ENCODE measurements at places on chromosomes 3 and 15.

- H3K27me3 ChIP-seq = no peaks in the 10 kb centered on the region
- H3K36me3 ChIP-seq = no peaks in the 10 kb centered on the region
- H3K4me3 ChIP-seq = no peak overlapping the region
- DNase-seq = no peak
Measured at GRCh38 chr3:133883641-133884040, 12.0 kb downstream of the RAB6B start.

GRCh38 chr3:132261506-132261905 is 55.7 kb upstream of the ACP3 start:
- no peaks in the 10 kb centered on the region for H3K4me1 ChIP-seq
- no peak overlapping the region for H3K4me3 ChIP-seq
- DNase-seq = no peak
- H3K27me3 ChIP-seq = no peaks in the 10 kb centered on the region

DNA sequence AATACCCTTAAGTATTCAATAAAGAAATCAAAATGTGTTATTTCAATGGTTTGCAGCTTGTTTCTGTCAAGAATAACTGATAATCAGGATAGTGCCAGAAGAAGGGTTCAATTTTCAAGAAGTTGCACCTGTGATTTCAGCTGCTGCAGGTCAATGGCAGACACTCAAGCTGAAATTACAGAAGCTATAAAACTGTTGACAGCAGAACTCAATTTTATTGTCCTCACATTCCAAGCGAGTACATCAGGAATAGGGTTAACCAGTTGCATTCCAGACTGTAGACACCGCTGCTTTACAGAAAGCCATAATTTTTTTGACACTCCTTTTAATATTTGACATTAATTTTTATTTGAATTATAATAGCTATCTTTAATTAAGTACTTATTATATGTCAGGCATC is 364.1 kb downstream of the CGGBP1 start:
- no peak overlapping the region for H3K27ac ChIP-seq
- no peak overlapping the region for H3K4me3 ChIP-seq
- no peak for DNase-seq
- H3K36me3 ChIP-seq = no peaks in the 10 kb centered on the region
- no peaks in the 10 kb centered on the region for H3K4me1 ChIP-seq

- no peaks in the 10 kb centered on the region for H3K4me1 ChIP-seq
- H3K36me3 ChIP-seq = no peaks in the 10 kb centered on the region
- DNase-seq = no peak
- H3K27ac ChIP-seq = no peak overlapping the region
Measured at GRCh38 chr3:166498446-166498845, 661.2 kb upstream of the BCHE start.

DNA sequence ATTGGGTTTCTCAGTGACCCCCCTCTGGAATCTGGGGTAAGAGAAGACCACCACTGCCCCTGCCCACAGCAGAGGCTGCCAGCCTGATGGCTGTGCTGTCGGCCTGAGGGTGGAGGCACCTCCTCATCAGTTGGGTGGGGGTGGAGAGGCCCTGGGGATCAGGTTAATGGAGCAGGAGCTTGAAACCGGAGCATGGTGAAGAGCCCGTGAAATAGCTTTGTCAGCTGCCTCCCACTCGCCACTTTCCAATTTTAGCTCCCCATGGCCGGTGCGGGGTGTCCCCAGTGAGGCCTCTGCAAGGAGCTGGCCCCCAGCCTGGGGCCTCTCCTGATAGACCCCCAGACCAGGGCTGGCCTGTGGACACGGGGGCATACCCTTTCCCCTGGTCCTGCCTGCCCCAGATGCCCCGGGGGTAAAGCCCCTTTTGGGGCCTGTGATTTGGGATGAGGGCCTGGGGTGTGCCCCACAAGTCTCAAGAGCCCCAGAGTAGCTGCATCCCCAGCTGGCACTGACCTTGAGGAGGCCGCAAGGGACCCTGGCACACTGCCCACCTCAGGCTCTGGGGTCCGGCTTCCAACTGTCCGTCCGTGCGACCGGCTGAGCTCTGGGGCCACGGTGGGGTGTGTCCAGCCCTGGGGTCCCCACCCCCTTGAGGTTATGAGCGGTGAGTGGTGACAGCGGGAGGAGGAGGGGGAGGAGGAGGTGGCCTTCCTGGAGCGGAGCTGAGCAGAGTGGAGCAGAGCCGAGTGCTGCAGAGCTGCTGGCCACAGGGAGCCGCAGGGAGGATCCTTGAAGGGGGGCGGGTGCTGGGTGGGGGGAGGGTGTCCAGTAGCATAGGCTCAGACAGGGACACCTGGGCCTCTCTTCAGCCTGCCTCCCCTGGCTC is at the start of gene HHATL:
TSS of gene HHATL (minus strand) at position 733 of the 886 bp plus-strand sequence. CDS start 1,972 bp downstream, outside the sequence.
- no peak within 1 kb of the TSS for H3K4me3 ChIP-seq
- no peak within 1 kb of the TSS for H3K27ac ChIP-seq

DNA sequence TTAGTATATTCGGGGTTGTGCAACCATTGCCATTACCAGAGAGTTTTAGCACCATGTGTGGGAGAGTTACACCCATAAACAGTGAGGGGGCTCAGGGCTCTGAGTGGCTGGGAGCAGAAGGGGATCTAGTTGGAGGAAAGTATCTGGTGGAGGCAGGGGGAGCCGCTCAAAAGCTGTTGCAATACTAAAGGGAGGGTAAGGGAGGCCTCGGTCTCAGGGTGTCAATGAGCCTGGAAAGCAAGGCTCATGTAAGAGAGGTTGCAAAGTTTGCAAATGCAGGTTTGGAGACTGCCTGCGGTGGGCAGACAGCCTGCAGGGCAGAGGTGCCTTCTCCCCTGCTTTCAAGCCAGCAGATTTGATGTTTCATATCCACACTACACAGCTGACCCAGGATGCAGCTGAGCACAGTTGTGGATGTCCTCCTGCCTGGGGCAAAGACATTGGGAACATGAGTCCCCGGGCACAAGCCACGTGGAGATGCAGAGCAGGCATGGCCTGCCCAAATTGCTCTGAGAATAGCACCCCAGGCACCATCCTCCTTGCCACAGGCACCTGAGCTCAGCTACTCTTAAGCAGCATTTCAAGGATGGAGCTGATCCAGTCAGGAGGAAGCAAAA is 181.4 kb downstream of the TLE3 start:
- H3K4me1 ChIP-seq = no peaks in the 10 kb centered on the region
- no peak overlapping the region for H3K4me3 ChIP-seq
- H3K36me3 ChIP-seq = no peaks in the 10 kb centered on the region
- H3K27ac ChIP-seq = no peak overlapping the region
- H3K27me3 ChIP-seq = no peaks in the 10 kb centered on the region

DNA sequence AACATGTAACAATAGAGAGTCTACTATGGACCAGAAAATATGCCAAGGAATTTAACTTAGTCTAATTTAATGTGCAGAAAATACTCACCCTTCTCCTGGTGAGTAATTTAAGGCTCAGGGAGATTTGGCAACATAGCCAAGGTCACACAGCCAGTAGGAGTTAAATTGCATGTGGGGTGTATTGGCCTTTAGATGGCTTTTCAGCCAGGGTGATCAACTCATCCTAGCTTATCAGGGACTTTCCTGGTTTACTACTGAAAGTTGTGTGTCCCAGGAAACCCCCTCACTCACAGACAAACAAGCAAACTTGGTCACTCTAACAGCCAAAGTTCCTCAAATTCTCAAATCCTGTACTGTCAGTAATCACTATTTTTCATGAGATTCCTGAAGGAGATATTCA is 2.6 kb upstream of the SLC9A9 start:
- DNase-seq = no peak
- H3K4me1 ChIP-seq = peaks cover 9% of the 10 kb centered on the region
- no peak overlapping the region for H3K4me3 ChIP-seq
- H3K27me3 ChIP-seq = no peaks in the 10 kb centered on the region

DNA sequence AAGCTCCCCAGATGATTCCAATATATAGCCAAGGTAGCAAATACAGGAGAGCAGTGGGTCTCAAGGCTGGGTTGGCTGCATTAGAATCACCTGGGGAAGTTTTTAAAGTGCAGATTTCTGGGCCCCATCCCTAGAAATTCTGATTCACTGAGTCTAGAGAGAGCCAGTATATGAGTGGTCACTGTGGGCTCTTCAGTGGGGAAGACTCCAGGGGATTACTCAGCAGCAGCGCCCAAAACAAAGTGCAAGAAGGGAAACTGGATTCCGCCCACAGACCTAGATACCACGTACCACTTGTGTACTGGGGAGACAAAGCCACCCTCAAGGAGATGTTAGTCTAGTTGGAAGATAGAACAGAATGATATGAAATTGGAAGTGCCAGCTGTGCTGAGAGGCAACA is 40.0 kb downstream of the NME9 start:
- no peaks in the 10 kb centered on the region for H3K36me3 ChIP-seq
- H3K27me3 ChIP-seq = no peaks in the 10 kb centered on the region
- DNase-seq = no peak
- H3K4me1 ChIP-seq = no peaks in the 10 kb centered on the region
- no peak overlapping the region for H3K4me3 ChIP-seq

All from ovary (tissue), 10 donors.